ENCODE measurements at places on chromosomes 4 and X.

DNA sequence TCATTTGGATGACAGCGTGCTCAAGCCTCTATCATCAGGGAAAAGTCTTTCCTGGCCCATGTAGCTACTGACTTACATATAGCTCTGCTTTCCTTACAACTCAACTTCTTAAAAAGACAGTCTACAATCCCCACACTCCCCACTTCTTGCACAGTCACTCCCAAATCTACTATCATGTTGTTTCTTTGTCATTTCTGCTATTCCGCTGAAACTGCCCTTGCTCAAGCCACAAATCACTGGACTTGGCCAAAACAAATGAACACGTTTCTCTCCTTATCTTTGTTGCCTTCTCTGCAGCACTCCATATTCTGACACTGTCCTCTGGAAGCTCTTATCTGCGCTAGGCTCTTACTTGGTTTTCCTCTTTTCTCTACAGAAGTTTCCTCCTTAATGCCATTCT lies 28.2 kb downstream of the GPRIN3 start:
- no peak for DNase-seq

DNA sequence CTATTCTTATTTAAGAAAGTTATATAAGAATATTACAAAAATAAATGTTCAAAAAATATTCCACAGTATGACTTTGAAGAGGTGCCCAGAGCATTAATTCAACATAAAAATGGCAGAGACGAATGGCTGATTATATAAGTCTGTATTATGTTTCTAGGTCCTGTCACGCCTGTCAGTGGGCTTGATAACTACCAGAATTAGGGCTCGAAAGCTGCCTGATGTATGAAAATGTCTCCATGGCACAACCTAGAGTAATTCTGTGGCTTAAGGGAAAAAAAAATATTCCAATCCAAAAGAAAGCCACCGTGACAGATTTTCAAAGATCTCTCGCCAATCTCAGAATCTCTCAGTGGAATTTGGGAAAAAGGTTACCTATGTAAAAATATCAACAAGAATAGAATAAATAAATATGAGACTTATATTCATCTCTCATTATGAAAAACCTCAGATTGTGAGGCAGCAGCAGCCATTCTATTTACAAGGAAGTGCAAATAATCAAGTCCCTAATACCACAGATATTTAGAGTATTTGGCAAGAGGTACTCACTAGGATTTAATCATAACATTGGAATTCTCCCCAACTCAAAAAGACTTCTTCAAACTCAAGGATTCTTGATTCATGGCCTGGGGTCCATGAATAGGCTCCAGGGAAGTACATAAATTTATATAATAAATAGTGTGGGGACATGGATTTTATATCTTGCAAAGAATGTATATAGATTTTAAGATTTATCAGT lies 489.1 kb upstream of the INTU start:
- no peak for DNase-seq

GRCh38 chrX:21412883-21413282 lies 38.7 kb downstream of the CNKSR2 start:
- DNase-seq: no peak

DNA sequence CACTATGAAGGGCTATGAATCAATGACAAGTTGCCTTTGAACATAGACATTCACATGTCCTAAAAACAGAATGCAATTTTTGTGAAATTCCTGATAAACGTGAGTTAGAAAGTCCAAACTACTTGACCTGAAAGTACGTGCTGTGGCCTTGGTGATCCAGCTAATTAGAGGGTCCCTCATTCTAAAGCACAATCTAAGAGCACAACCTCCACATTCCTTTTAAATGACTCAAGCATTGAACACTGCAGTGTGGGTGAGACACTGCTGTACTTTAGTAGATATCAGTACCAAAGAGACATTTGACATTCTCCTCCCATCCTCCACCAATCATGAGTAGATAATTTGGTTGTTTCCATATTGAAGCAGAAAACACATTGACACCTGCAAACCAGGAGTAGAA lies 73.5 kb downstream of the FAM47B start:
- no peak for DNase-seq

- DNase-seq: no peak
These were observed 23.4 kb upstream of the CT47A1 start for GRCh38 chrX:121008920-121009319.

DNA sequence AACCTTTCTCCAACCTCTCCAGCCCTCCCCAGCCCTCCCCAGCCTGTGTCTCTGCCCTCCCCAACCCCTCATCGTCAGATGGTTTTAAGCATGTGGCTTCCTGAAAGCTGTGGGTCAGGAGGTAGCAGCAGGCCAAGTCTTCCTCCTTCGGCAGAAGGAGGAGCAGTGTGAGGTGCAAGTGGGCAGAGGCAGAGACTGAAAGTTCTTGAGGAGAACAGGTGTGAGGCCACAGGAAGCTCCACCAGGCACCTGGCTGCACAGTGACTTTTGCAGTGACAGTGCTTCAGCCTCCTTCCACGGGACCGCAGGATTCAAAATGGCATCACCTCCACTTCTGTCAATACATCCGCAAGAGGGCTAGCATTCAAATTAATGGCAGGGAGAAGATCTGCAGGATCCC lies 203.9 kb upstream of the LEF1 start:
- DNase-seq: no peak

DNA sequence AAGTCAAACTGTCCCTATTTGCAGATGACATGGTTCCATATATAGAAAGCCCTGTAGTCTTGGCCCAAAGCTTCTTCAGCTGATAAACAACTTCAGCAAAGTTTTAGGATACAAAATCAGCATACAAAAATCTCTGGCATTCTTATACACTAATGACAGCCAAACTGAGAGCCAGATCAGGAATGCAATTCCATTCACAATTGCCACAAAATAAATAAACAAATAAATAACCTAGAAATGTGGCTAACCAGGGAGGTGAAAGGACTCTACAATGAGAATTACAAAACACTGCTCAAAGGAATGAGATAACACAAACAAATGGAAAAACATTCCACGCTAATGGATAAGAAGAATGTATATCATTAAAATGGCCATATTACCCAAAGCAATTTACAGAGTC lies 52.9 kb upstream of the CXCL8 start:
- DNase-seq: no peak

- DNase-seq: no peak
These were observed at the start of gene APLN for GRCh38 chrX:129654652-129655546. Gene APLN, minus strand, starts transcription at chrX:129654956. Its CDS starts 326 bp downstream, at chrX:129654630.

DNA sequence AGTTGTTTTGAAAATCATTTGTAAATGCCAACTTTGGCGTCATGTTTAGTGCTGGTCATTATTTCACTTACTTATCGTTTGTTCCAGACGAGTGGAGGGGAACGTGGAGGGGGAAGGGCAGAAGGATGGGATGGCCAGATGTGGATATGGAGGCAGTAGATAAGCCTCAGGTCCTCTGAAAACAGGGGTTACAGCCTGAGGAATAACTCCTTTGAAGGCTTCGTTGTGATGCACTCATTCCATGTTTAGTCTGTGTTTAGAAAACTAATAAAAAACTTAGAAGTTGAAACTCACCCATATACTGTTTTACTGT lies 1.1 kb downstream of the MOB1B start:
- no peak for DNase-seq

GRCh38 chrX:102846544-102847236 lies 90.4 kb upstream of the RAB40AL start:
- DNase-seq: no peak

DNA sequence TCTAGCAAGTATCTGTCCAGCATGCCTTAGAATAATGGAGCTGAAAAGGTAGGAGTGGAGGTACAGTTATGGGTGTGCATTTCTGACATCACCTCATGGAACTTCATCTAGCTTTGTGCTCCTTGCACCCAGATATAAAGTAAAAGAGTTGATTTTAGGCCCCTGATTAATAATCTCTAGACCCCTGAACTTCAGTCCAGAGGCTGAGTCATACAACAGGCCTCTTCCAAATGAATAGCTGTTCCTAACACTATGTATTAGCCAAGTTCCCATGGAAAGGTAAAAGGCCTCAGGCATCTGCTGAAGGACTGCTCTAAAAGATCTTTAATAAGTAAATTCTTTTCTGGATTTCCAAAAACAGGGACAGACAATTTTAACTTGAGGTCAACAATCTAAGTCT lies 16.2 kb downstream of the TBC1D9 start:
- no peak for DNase-seq

DNA sequence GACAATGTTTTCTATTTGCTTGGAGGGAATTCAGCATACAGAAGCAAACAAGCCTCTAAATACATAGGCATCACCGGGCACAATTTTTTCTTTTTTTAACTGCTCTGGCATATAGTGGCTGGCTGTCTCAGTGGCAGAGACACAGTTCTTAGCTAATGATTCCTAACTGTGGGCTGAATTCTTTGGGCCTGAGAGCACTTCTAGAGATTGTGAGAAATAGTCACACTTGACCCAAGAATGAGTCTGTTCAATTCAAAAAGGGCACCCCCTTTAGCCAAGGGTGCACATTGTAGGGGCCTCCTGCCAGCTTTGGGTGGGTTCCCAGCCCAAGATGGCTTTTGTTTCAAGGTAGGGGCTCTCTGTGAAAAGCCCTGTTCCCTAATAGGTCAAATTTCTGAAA lies 345.7 kb downstream of the ARHGAP10 start:
- DNase-seq: no peak

DNA sequence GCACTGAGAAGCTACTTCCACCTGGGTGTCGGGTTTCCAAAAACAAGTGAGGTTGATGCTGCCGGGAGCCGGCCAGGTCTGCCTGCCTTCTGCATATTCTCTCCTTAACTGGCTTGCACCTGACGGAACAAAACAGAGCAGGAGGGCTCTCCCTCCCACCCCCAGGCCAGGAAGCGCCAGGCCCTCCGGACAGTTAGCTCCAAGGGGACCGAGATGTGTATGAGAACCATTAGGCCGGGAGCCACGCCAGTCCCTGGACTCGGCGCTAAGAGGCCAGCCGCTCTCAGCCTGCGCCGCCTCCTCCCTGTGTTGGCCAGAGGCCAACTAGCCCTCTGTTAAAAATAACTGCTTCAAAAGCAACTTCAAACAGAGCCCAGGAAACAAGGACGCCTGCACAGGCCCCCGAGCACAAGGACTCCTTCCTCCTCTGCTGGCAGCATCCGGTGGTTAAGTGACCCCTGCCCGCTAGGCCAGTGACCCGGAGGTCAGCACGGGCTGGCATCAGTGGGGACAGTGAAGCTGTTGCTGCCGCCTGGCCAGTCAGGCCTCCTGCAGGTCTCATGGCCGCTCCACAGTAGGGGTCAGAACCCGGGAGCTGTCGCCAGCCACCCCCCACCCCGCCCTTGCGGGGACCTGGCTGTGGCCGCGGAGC lies 107.9 kb downstream of the ABLIM2 start:
- DNase-seq: no peak

- DNase-seq: no peak
These were observed 28.2 kb downstream of the TAPT1 start for GRCh38 chr4:16197876-16198665.

- no peak for DNase-seq
These were observed 563.8 kb upstream of the FRG1 start for GRCh38 chr4:189376901-189377300.

GRCh38 chr4:53608649-53609048 lies 17.4 kb upstream of the LNX1 start:
- DNase-seq: no peak

- DNase-seq: no peak
These were observed at the start of gene DCLK2 for GRCh38 chr4:150078041-150078578. Gene DCLK2, plus strand, starts transcription at chr4:150078445. Its CDS starts 583 bp downstream, at chr4:150079028.

GRCh38 chr4:129179276-129179675 lies 83.3 kb downstream of the C4orf33 start:
- DNase-seq: no peak

GRCh38 chr4:157819693-157820464 lies 352.9 kb downstream of the GASK1B start:
- no peak for DNase-seq

GRCh38 chrX:49233176-49233575 lies at the start of gene CACNA1F:
Gene CACNA1F, minus strand, starts transcription at chrX:49233340. Its CDS starts 31 bp downstream, at chrX:49233309.
- no peak for DNase-seq

GRCh38 chr4:41456559-41457101 lies 81.3 kb upstream of the LIMCH1 start:
- no peak for DNase-seq

GRCh38 chrX:15214588-15214987 lies 55.3 kb downstream of the ASB9 start:
- no peak for DNase-seq

DNA sequence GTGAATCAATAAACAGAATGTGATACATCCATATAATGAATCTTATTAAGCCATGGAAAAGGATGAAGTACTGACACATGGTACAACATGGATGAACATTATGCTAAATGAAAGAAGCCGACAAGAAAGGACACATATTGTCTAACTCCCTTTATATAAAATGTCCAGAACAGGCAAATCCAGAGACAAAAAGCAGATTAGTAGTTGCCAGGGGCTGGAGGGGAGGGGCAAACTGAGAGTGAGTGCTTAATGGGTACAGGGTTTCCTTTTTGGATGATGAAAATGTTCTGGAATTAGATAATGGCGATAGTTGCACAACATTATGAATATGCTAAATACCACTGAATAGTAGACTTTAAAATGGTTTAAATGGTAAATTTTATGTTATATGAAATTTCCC lies 17.4 kb downstream of the ADGRG4 start:
- DNase-seq: no peak

DNA sequence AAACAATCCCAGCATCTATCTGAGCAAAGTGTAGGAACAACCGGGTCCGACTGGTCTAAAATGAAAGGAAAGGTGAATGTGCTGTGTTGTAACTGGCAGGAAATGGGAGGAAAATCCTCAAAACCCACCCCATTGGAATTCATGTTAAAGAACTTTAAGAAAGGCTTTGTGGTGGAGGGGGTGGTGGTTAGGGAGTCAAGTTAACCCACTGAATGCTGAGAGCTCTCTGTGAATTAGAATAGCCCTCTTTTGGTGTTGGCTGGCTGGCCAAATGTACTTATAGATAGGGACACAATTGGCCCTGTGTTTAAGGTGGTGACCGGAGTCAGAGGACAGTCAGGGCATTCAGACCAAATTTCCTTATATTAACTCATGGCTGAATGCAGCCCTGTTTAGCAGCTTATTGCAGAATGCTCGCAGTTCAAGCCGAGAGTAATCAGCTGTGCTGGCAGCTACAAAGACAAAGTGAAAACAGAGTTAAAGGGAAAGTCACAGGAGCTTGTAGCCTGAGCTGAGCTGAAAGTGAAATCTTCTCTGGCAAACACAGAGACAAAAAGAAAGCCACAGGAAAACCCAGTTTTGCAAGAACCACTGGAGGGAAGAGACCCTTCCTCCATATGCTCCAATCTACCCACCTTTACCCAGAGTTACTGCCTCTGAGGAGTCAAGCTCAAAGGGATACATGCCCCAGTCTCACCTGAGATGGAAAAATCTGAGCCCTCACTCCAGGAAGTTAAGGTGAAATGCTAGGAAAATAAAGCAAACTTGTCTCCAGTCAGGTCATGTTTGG lies 38.5 kb upstream of the UGT2B7 start:
- no peak for DNase-seq

- DNase-seq: no peak
These were observed 351.7 kb upstream of the NOCT start for GRCh38 chr4:138663883-138664282.

DNA sequence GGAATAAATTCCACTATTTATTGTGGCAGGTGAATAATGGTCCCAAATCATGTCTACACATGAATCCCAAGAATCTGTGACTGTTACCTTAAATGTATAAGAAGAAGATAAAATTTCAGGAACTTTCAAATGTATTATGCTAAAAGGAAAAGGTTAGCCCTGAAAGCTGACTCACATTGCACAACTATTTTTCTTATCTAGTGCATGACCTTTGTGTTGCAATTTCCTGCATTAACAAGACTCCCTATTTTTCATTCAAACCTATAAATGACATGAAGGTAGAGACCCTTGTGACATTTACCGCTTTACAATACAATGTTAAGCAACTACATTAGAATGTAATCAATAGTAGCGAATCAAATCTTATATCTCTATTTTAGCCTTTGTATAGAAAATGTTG lies 36.7 kb downstream of the UBQLN2 start:
- no peak for DNase-seq
